Activated CD8-positive, alpha-beta memory T cell treated with anti-CD3 and anti-CD28 coated beads for 1 hour (primary cell): ENCODE measurements at places on chromosomes 13 and 19.

GRCh38 chr13:26811581-26811980 is 51.0 kb upstream of the GPR12 start:
- no peak for DNase-seq

DNA sequence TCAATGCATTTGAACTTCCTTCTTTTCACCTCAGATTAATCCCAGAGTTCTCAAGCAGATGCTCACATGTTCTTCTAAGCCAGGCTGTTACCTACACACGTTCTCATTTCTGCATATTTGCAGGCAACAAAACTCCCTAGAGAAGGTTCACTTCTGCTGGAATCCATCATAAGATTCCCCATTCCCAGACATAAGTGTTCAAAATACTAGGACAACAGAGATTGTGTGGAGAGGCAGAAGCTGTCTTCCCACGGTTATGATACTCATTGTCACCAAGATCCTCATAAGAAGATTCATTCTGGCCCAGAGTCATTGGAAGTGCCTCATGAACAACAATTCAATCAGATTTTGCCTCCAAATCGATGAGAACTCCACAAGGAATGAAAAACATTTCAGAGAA is 931.6 kb upstream of the MIR17HG start:
- DNase-seq, result no peak

DNA sequence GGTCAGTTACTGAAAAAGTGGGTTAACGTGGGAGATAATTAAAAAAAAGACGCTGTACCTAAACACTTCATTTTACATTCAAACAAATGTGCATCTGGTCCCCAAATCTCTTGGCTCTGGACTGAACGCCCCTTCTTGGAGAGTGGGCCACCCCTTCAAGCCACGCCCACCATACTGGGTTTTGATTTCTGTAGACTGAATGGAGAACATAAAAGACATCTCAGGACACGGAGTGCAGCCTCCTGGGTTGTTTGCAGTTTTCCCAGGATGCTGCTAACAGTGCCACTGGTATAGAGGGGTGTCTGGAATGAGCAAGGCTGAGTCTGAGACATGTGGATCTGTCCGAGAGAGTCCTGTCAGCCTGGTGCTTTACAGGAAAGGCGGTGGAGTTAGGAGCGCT is 10.6 kb downstream of the TFDP1 start:
- DNase-seq, result no peak

GRCh38 chr13:111142472-111142871 is 27.4 kb downstream of the ARHGEF7 start:
- no peak for DNase-seq

DNA sequence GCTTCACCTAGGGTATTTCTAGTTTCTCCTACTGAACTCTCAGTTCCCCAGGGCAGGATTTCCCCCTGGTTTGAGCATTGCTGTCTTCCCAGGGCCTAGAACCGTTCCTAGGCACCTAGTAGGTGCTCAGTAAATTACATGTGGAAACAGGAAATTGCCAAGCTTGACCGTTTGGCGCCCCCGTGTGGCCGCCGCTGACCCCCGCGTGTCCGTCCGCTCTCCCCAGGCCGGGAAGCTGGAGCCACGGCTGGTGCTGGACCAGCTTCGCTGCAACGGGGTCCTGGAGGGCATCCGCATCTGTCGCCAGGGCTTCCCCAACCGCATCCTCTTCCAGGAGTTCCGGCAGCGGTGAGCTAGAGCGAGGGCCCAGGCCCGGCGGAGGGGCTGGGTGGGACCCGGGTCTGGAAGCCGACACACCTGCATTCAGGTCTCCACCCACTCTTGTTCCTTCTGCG is 55.5 kb downstream of the MYH14 start:
- no peak for DNase-seq

GRCh38 chr13:48828962-48829411 is 146.7 kb upstream of the FNDC3A start:
- DNase-seq, result no peak

- DNase-seq, result no peak
Observed at GRCh38 chr13:93872376-93872775, 607.1 kb downstream of the DCT start.

DNA sequence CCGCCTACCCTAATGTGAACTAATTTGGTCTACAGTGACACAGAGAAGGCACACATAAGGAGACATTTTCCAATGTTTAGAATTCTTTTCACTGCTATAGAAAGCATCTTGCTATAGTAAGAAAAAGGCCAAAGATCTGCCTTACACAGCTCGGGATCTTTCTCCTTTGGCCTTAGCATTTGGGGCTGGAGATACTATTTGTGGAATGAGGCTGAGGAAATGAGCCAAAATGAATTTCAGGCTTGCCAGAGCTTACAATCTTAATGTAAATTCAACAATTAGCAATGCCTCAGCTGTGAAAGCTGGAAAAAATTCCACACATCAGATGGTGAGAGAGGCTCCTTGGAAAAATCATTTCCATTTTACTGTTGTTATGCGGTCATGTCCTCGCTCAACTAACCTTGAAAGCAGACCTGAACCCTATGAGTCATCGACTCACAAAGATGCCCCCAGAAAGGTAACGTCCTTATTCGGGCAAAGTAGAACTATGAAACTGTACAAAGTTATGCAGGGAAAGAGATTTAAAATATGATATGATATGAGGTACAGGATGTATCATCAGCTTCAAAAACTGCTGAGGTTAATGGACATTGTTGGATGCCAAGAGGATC is 324.5 kb upstream of the NBEA start:
- no peak for DNase-seq
